Common myeloid progenitor, CD34-positive (primary cell): ENCODE measurements at places on chromosomes 3 and 15.

DNA sequence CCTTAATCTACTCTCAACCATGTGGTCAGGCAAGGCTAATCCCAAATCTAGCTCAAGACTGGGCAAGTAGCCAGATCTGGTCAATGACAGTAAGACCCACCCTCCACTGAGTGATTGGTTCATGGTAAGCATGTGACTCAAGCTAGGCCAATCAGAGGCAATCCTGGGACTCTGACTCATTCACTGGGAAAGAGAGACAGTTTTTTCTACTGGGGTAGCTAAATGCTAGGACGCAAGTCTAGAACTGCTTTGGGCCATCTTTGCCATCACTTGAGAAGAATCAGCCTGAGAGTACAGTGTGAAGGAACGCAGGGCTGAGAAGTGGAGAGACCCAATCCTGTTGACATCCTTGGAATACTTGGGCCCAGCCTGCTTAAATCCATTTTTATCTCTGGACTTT, 9.4 kb upstream of the RAD18 start:
- DNase-seq = peak; percentile 47

DNA sequence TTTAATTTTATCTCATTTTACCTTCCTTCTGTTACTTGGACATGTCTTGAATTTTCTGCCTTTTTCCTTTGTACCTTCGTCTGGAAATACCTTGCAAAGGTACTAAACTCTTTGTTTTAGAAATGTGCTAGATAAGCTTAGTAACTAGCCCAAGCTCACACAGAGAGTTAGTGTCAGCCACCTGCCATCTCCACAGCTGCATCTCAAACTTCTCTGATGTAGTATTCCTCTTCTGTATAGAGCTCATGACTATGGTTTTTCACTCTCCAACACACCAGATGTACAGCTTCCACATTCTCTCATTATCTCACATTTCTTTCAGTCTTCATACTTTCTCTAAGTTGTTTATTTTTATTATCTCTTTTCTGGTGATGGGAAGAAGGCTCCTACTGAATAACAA, 516.6 kb upstream of the ROBO2 start:
- DNase-seq = no peak

GRCh38 chr3:88362428-88362827, 212.7 kb downstream of the C3orf38 start:
- DNase-seq = no peak

DNA sequence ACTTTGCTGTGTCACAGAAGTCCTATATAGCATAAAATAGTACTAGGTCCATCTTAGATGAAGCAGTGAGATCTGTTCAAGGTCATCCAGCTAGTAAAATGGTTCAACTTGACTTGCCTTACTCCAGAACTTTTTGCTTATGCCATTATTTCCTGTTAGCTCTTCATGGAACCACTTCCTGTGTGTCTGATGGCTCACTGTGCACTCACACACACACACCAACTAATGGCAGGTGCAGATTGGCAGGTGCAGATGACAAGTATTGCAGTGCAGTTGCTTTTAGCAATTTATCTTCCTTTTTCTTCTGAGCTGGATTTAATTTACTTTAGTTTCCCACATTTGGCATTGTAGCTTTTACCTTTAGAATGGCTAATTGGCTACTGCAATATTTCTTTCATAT, 29.8 kb downstream of the GOLGA8S start:
- no peak for DNase-seq

DNA sequence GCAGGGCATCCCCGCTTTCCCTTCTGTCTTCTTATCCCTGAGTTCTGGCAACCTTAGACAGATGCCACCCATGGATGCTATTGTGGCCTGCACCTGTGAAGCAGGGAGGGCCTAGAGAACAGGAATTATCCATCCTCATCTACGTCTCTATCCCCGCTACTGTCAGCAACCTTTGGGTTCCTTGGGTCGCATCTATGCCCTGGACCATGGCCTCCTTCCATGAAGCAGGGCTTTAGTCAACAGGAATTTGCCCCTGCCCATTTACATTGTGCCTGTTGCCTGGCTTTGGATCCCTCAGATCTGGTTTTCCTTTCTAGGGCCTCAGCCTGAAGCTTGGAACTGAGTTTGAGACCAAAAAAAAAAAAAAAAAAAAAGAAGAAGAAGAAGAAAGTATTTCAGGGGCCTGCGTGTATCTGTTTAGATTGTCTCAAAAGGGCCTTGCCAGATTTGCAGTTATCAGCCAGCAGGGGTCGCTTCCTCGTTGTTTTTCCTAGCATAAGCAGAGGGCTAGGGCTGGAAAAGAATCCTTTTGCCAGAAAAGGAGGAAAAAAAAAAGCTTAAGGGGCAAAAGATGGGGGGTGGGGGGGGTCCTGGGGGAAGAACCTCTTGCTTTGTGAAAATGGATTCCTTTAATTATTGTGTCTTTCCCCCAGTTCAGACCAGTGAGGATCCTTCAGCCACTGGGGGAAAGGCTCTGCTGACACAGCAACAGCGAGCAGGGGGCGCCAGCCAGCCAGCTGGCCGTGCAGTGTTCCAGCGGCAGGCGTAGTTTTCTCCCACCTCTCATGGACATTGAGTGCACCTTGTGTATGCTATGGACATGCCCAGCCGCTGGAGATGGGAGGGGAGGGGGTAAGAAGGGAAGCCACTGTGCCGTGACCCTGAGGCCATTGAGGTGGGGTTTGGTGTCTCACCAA, 65.7 kb upstream of the ALDH1L1 start:
- DNase-seq = peak; percentile 54

GRCh38 chr3:174285242-174285864, 573.8 kb upstream of the NAALADL2 start:
- DNase-seq = no peak

GRCh38 chr3:110070161-110070916, 733.0 kb upstream of the DPPA4 start:
- no peak for DNase-seq

GRCh38 chr3:122576174-122576940, 1.1 kb upstream of the PARP15 start:
- DNase-seq = peak; percentile 42

GRCh38 chr15:69606921-69607500, 154.4 kb downstream of the RPLP1 start:
- DNase-seq = no peak

GRCh38 chr3:43095370-43095769, 10.5 kb downstream of the POMGNT2 start:
- no peak for DNase-seq

DNA sequence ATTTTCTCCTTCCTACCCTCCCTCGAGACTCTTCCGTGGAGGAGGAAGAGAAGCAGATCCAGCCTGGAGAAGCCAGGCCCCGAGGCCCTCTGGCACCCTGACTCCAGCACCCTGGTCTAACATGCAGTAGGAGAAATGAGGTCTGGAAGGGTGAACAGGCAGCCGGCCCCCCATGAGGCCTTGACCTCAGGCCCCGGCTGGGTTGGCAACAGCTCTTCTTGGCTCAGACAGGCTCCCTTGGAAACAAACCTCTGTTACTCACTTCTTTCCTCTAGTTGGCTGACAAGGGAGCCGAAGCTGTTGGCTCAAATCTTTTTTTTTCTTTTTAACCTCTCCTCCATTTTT, 73.4 kb downstream of the CPN2 start:
- DNase-seq = no peak

DNA sequence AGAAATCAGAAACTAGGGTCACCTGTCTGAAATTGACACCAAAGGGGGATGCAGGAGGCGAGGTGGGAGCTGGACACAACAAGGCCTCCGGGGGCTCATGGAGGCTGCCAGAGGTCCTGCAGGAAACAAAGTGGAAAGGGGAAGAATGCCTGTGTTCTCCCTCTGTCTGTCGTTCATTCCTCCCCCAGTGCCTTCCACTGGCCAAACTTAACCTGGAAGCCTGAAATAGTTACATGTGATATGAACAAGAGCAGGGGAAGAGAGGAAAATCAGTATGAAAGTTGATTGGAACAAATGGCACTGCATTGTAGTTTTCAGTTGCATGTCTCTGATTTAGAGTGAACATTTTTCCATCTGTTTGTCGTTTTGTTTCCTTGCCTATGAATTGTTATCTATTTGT, 502.0 kb upstream of the CFAP20DC start:
- no peak for DNase-seq

DNA sequence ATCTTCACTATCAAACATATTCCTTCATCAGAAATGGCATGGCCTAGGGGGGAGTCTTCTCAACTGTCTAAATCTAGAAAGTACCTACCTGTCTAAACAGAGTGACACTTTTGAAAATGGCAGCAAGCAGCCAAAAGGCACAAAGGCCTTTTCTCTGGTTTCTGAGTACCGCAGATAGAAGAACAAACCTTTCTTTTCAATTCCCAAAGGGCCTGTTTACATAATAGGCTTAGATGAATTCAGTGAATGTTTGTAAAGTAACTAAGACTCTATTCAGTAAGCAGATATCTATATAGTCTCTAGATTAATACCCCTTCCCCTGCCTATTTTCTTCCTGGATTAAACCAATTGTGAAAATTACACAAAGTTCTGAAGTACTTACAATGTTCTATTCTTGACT, 7.1 kb downstream of the MYEF2 start:
- DNase-seq = no peak

DNA sequence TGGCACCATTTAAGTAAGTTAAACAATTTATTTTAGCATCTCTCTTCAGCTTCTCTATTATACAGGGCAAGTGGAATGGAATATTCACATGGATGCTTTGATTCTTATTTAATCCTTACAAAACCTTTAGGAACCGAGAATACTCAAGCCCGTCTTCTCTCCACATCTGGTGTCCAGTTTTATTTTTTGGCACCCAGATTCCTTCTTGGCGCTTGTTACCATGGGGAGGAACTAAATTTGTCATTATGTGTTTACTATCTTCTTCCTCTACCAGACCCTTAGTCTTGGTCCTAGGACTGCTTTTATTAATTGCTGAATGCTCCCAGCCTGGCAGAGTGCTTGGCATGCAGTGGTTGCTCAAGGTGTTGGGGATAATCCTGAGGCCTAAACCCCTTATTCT, 138.8 kb downstream of the CACNA2D3 start:
- no peak for DNase-seq

- DNase-seq = peak; percentile 47
Measured at GRCh38 chr3:66499881-66500575, 794 bp downstream of the LRIG1 start.

- peak; percentile 15 for DNase-seq
Measured at GRCh38 chr3:36562945-36563344, 182.6 kb downstream of the STAC start.

DNA sequence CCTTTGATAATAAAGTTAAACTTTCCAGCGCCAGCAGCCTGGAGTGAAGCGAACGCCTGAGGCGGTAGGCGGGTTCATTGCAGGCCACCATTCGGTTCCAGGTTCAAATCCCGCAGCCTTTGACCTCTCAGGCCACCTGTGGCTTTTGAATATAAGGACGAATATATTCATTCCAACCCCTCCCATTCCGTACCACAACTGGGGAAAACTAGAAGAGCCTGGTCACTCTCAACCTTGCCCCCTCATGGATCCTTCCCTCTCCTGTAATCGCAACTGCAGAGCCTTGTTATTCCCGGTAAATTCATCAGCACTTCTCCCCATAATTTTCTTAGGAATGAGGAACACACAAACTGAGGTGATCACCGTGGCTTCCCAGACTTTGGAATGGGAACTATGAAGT, 35.2 kb downstream of the ZIC4 start:
- no peak for DNase-seq

DNA sequence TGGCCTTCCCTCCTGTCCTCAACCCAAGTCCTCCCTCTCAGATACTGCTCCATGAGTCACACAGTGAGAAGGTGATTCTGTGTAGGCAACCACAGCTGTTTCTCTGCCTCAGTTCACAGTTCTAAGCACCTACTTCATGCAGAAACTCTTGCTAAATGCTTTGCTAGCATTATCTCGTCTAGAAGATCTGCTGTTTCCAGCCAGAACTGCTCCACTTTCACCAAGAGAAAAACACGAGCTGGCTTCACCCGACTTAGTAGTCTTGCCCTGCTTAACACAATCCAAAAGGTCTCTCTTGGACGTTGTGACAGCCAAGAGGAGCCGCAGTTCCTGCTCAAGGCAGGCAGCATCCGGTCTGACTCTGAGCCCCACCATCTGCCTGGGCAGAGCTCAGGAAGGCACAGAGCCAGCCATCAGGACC, 272.1 kb downstream of the UACA start:
- no peak for DNase-seq

DNA sequence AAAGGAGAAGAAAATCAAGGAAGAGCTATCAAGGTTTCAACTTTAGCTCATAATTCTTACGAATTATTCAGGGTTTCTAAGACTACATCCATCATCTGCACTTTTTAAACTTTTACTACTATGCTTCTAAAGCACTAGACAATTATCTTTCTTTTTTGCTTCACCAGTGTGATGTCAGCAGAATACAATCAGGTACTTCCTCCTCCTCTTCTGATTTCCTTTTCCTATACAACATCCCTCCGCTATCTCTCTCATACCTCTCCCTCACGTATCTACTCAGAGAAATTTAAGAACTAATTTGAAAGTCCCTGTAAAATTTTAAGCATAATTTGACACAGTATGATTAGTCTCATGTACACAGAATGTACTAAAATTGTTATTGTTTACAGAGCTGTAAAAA, 47.3 kb upstream of the USP50 start:
- no peak for DNase-seq

DNA sequence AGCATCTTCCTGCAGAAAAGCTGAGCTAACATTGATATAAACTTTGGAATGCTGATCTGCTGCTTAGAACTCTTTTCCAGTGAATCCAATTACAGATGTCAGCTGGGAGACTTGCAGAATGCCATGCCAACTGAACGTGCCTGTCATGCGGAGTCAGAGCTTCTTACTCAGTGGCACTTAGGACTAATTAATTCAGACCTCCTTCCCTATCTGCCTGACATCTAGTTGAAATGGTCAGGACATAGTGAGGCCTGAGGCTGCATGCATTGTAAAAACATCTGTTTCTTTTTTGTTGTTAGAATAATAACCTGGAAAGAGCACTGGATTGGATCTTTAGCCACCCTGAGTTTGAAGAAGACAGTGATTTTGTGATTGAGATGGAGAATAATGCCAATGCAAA, 112.6 kb downstream of the USP13 start:
- no peak for DNase-seq
